ENCODE measurements at places on chromosomes 7 and 10.
A peak's percentile ranks its signal among the peaks of the same experiment; 100 is the strongest.

- DNase-seq = no peak
Measured at GRCh38 chr7:17206349-17206905, 92.0 kb upstream of the AHR start.

DNA sequence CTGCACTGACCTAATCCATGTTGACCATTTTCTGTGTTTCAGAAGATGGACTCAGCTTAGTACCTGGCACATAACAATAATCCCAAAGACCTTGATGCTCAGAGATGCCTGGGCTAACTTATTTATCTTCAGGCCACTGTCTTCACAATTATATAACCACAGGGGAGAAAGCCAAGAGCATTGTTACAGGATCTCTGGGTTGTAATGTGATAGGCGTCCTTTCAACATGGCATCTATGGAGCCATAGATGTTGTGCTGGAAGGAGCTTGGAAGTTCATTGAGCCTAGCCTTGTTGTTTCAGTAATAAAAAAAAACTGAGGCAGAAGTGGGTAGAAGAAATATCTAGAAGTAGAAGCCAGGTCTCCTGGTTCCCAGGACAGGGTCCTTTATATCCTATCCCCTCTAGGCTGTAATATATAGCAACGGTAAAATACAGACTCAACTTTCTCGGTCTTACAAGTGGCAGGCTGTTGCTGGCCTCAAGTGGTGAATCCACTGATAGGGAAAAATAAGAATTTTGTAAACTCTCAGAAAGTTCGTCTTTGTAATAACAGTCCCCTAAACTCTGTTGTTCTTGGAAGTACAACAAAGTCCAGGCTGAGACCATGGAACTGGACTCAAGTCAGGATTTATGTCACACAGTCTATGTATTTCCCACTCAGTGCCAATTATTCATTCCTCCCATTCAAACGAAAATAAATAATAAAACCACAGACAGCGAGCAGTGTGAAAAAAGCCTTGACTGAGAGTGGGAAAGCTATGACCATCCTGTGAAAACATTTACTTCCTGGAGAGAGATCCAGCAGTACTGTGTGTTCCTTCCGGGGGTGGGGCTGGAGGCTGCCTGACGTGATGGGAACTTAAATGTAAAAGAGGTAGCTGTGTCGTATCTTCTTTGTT is 277.6 kb downstream of the REEP3 start:
- no peak for DNase-seq

DNA sequence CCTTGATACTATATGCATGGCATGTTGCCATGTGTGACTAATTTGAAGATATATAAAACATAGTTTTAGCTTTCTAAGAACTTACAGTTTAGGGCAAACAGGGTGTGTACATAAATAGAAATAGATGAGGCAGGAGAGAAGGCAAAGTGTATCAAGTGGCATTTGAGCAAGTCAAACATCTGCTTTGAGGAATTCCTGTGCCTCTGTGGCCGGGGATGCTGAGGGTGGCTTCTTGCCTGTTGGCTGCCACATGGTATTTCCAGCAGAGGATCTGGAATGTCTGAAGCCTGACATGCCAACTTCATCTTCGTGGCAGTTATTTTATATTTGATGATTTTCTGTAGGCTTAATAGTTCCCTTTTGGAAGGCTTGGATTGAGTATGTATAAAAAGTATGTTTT is 6.0 kb downstream of the SSBP1 start:
- no peak for DNase-seq

DNA sequence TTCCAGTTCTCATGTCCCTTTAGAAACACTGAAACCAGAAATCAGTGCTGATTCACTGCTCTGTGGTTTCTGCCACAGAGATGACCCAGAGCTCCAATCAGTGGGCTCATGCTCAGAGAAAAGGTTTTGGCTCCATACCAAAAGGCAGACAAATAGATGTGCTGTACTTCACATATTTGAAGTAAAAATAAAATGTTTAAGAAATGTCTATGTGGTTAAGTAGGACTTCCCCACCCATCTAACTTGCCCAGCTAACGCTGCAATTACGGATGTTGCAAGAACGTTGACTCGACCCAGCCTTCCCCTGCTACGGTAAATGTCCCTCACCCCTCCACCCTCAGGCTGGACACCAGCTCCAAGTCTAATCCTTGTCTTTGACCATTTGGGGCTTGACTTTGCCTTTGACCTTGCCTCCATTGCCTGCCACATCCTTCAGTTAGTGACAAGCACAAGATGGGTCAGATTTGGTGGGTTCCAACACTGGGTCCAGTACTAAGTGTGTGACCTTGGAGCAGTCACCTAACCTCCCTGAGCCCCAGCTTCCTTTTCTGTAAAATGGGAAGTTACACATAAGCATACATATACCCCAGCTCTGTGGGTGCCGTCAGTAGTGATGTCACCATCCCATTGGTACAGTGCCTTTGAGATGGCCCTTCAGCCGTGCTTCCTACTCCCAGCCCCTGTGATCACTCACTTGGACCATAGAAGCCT is 95.8 kb downstream of the CHST15 start:
- no peak for DNase-seq

- DNase-seq = no peak
Measured at GRCh38 chr7:149831741-149832219, 6.4 kb upstream of the ZNF862 start.

GRCh38 chr10:127408112-127408710 is 140.9 kb upstream of the NPS start:
- no peak for DNase-seq

GRCh38 chr7:39582536-39582935 is 16.3 kb downstream of the YAE1 start:
- DNase-seq = no peak

GRCh38 chr10:7958442-7958841 is 96.0 kb upstream of the GATA3 start:
- DNase-seq = no peak

- DNase-seq = no peak
Measured at GRCh38 chr10:87721781-87722180, 62.1 kb downstream of the PAPSS2 start.

DNA sequence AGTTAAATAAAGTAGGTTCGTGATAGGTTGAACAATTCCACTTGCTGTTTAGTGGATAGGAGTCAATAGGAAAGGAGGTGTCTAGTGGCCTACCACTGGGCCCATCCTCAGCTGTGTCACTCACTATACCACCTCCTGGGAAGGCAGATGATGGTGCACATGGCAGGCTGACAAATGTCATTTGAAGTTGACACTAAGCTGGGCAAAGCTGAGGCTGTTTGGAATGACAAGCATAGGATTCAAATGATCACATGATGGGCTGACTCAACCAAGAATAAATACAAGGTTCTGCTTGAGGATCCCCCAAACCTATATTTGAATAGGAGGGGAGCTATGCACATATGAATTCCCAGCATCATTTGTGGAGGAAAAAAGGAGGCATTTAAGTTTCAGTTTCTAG is 489.8 kb downstream of the RPS24 start:
- DNase-seq = no peak

DNA sequence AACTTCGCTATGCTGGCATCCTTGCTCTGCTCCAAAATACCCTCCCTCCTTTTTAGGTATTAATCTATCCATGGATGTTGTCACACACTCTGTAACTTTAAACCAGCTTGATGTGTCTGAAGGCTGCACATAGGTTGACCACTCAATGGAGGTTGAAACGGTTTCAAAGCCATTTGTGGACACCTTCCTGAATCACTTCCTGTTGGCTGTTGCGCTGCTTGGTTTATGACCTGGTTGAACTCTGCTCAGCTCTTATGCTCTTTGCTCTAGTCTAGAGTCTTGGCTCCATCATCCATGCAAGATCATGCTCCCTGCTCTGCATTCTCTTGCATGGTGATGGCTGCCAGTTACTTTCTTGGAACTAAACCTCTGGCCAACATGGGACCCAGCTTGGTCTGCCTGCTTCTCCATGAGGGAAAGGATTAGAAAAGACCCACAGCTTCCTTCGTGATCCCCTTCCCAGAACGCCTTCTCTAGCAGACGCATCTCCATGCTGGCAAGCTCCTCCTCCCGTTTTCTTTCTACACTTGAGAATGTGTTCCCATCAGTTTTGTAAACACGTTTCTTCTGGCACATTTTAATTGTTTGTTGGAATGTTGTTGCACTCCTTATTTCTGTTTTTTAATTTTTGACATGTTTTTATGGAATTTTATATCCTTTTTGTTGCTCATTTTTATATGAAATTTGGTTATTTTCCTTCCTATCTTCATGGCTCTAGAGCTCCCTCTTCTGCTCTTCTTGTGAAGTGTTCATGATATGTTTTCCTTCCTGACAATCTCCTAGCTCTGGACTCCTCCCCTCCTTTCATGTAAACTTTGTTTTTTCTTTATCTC is 149.8 kb downstream of the XPNPEP1 start:
- DNase-seq = peak; percentile 7

GRCh38 chr10:3192856-3193635 is 20.5 kb upstream of the PITRM1 start:
- peak; percentile 14 for DNase-seq

DNA sequence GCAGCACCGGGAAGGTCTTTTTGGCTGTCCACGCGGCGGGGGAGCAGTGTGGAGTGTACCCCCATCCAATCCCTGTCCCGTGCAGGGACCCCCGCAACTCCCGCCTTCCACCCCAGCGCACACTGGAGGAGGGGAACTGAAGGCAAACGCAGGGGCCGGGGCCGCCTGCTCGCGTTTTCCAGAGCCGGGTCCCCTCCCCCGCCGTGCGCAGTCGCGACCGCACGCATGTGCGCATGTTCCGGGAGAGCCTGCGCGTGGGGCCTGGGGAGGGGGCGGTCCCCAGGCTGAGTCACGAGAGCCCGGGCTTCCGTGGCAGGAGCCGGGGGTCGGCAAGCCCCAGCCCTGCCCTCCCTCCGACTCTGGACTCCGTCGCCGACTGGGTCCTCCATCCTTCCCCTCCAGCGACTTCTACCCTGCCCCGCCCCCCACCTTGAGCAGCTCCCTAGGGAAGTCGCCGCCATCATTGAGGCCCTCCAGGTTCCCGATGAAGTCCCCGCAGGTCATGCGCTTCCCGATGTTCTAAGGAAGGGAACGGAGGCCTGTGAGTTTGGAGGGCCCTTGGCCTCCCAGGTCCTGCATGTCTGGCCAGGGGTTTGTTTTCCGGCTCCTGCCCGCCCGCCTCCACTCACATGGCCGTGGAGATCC is 8.0 kb downstream of the PSD start:
- DNase-seq = no peak

DNA sequence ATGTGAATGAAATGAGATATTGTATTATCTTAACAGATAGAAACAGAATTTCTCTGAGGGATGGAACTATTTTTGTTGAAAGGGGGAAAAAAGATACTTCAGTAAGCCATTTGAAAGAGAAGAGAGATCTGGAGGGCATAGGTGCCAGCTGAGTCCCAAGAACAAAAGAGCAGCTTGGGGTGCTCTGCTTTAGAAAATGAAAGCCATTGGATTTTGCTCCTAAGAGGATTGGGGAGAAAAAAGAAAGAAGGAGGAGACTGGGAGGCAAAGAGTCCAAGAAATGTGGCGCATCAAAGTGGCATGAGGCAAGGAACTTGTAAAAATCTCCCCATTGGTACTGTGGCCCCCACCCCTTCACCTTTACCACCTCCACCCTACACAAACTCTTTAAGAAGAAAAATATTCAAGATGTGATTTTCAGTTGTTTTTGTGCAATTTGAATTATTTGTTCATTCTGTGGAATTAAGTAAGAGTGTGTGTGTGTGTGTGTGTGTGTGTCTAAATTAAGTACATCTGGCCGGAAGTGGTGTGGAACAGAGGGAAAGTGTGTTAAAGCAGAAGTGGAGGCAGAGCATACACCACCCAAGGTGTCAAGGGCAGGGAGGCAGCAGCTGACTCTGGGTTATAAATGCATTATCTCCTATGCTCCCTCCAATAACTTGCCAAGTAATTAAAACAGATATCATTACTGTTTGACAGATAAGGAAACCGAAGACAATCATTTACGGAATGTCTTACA is 9.9 kb upstream of the GNAI1 start:
- DNase-seq = no peak

DNA sequence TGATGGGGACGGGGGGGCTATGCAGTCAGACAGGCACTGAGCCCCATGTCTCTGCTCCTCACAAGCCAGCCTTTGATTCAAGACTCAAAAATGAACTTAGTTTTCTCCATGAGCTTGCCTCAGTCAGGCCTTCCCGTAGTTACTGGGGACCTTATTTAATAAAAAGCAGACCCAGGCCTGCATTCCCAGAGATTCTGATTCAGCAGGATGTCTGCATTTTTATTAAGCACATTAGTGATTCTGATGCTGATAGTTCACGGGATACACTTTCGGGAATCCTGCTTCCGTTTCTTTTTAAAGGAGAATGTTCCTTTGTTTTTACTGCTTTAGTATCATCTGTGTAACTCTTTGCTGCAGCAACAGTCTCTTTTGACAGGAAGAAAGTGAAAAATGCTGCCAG is 28.3 kb upstream of the PLPP4 start:
- no peak for DNase-seq

- DNase-seq = no peak
Measured at GRCh38 chr7:122311050-122311700, 6.6 kb upstream of the FEZF1 start.

DNA sequence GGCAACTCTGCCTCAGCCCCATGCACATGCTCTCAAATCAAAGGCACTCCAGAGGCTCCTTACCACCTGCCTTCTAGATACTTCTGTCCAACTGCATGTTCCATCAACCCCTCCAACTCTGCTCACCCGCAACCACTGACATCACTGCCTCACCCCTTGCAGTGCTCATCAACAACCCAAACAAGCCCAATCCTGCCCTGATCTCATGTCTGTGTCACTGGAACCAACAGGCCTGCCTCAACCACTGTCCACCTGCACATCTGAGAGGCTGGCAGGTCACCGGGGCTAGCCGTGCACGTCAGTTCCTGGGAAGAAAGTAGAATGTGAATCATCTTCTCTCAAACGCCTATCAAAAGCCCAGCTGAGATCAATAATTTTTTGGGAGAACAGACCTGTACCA is 33.3 kb downstream of the CTBP2 start:
- DNase-seq = no peak

DNA sequence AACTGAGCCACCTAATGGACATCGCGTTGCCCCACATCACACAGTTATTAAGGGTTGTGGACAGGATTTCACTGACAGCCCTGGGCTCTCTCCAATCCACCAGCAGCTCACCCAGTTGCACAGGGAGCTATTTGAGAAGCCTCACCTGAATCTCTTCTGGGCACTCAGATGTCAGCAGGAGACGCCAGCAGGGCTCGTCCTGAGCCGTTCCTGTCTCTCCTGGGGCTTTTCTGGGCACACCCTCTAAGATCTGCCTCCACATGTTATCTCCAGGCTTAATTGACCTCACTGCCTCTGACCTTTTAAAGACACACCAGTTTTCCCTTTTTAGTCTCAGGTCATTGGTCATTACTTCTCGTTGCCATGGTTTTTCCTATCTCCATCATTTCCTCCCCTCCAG is 63.0 kb downstream of the GRID1 start:
- no peak for DNase-seq

- no peak for DNase-seq
Measured at GRCh38 chr10:132395704-132396493, 1.1 kb upstream of the PWWP2B start.

DNA sequence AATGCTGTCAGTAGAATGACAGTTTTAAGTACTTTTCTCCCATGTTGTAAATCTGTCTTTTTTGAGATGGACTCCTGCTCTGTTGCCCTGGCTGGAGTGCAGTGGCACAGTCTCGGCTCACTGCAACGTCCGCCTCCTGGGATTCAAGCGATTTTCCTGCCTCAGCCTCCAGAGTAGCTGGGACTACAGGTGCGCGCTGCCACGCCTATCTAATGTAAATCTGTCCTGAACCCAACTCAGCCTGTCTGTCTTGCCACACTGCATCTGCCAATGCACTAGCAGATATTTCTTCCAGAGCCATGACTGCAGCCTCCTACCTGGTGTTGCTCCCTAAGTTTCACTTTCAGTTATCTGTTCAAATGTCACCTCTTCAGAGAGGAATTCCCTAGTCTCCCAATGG is 264.1 kb downstream of the PHF14 start:
- peak; percentile 55 for DNase-seq

GRCh38 chr10:76209135-76209534 is 777.7 kb downstream of the LRMDA start:
- DNase-seq = no peak
